ENCODE measurements at places on chromosomes 5 and 9. TPM values are rescaled to one million over a fixed set of nuclear protein-coding genes. Genes with fewer than 3 reads are reported as not detected.

ANKRD33B gene
- total RNA-seq: 5.8 TPM

SPATA31E1 gene
- total RNA-seq: not detected

KIF4B gene
- total RNA-seq: not detected

- no peak for DNase-seq
Observed at GRCh38 chr9:14096258-14096922, 217.6 kb downstream of the NFIB start.

DNA sequence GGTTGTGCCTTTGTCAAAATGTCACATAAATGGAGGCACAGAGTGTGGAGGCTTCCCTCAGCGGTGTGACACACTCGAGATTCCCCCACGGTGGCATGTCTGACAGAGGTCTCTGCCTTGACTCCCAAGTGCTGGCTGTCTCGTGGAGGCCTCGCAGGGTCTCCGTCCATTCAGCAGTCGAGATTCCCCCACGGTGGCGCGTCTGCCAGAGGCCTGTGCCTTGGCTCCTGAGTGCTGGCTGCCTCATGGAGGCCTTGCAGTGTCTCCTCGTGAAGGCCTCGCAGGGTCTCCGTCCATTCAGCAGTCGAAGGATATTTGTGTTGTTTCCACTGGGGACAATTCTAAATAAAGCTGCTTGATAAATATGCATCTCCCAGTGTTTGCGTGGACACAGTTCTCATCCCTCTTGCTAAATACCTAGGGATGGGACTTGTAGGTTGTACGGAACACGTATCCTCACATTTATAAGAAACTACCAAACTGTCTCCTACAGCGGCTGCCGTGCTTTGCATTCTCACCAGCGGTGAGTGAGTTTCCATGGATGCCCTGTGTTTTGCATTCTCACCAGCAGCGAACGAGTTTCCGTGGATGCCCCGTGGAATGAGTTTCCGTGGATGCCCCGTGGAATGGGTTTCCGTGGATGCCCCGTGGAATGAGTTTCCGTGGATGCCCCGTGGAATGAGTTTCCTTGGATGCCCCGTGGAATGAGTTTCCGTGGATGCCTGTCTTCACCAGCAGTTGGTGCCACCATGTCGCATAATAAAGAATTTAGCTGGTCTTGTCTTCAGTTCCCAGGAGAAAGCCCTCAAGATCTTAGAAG lies 25.8 kb downstream of the PNPLA7 start:
- no peak for DNase-seq

DNA sequence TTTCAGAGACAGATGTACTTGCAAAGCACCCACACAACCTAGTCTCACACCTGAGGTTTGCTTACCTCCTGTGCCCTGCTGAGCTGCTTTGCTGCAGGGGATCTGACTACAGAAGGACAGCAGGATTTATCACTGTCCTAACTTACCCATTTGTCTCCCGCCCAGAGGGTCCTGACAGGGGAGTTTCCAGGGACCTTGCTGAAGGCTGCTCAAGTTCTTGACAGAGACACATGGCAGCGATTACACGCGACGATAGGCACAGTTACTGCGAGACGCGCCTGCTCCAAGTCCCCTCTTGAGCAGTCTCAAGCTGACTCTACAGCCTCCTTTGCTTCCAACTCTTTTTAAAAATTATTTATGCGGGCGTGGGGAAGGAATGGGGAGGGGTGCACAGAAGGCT lies 24.6 kb upstream of the GALNT10 start:
- no peak for DNase-seq

DNA sequence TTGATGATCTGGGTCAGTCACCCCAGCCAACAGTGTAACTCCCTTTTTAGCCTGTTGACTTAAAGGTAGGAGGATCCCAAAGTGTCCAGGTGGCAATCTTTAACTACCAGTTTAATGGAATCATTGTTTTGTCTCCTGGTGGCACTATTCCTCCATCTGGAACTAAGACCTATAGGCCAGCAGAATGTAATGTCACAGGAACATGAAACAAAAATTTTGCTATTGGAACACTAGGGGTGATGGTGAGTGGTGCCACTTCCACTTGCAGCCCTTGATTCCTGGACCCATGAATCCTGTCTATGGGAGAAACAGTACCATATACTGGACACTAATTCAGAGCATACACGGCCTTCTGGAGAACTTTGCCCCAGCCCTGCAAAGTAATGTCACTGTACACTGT lies 219.5 kb upstream of the RASA1 start:
- DNase-seq: no peak

- peak; percentile 75 for DNase-seq
Observed at GRCh38 chr9:137030538-137031527, 1.1 kb downstream of the FUT7 start.

DNA sequence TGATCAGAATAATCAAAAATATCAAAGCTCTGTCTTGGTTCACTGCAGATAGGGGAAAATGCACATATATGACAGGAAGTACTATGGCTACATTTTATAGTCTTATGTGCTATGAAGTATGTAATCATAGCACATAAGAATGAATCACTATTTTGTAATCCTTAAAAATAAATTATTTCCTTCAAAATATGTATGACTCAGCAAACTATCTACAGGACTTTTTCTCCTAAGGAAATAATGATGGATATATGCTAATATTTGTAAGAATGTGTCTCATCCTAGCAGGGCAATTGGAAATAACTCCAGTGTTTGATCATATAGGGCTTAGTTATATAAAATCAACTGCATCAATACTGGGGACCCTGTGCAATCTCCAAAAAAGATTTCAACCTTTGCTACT lies 85.1 kb downstream of the SLC24A2 start:
- no peak for DNase-seq

Data from lower lobe of right lung (tissue), 2 donors.